ENCODE measurements at places on chromosomes 16 and 17.

- DNase-seq = no peak
Observed at GRCh38 chr17:49567104-49567521, 8.6 kb upstream of the NXPH3 start.

DNA sequence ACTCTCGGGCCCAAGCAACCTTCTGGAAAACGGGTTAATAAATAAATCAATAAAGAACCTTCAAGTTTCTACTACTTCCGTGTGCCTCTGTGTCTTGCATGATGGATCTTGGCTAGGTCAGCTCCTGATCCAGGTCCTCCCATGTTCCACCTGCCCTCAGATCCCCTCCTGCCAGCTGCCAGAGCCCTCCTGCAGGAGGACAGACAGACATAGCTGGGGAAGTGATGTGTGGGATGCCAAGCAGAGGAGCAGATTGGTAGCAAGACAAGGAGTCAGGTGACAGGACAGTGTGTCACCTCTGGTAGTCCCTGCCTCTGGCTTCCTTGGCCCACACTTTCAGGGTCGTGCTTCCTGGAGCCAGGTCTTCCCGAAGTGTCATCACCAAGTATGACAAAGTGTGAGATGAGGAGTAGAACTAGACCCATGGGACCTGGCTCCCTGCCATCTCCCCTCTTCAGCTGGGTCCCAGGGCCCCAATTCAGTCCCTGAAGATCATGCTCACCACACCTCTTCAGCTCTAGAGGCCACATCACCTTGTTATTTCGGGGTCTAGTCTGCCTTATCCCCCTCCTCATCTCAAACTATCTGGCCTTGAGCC lies 1.0 kb upstream of the EPN3 start:
- no peak for DNase-seq

DNA sequence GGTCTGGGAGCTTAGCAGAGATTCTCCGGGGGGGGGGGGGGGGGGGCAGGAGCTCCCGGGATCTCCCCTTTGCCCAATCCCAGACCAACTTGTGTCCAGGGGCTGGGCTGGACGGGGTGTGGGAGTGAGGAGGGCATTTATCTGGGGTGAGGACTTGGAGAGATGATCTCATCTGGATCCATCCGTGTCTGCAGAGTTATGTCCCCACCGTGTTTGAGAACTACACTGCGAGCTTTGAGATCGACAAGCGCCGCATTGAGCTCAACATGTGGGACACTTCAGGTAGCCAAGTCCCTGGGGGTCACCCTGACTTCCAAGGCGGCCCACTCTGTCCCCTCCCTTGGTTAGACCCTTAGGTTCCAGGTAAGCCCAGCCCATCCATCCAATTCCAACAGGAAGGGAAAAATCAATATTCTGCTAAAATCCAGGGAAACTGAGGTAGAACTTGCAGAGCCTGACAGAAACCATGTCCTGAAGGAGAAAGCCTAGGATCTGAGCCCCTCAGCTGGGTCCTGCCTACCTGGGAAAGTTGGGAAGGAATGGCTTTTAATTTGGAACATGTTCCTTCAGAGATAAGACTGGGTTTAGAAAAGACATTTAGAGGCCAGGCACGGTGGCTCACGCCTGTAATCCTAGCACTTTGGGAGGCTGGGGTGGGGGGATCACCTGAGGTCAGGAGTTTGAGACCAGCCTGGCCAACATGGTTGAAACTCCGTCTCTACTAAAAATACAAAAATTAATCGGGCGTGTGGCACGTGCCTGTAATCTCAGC lies 921 bp downstream of the RND2 start:
- DNase-seq = no peak

GRCh38 chr17:31200287-31200686 lies 96.8 kb downstream of the OMG start:
- DNase-seq = no peak

- peak; percentile 96 for DNase-seq
Observed at GRCh38 chr17:45364531-45365390, 47.9 kb upstream of the MAP3K14 start.

- DNase-seq = peak; percentile 80
Observed at GRCh38 chr17:50347117-50347893, 1.4 kb downstream of the XYLT2 start.

- DNase-seq = no peak
Observed at GRCh38 chr16:77758508-77758907, 29.9 kb upstream of the VAT1L start.

GRCh38 chr17:43591001-43591400 lies 44.9 kb upstream of the ETV4 start:
- no peak for DNase-seq

- no peak for DNase-seq
Observed at GRCh38 chr17:71276079-71276478, 844.7 kb upstream of the SOX9 start.

DNA sequence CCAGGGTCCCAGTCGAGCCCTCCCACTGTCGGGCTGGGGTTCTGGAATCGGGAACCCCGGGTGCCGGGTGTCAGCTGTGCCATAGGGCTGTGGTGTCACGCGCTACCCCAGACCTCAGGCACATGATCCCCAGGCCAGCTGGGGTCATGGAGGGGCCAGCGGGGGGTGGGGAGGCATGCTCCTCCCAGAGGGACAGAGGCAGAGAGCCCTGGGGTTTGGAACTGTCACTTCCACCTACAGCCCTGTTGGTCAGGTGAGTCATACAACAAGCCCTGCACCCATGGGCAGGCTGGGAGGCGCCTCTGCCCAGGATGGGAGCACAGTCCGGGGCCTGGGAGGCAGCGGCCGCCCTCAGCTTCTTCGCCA lies 63.0 kb downstream of the BAIAP2 start:
- DNase-seq = no peak

DNA sequence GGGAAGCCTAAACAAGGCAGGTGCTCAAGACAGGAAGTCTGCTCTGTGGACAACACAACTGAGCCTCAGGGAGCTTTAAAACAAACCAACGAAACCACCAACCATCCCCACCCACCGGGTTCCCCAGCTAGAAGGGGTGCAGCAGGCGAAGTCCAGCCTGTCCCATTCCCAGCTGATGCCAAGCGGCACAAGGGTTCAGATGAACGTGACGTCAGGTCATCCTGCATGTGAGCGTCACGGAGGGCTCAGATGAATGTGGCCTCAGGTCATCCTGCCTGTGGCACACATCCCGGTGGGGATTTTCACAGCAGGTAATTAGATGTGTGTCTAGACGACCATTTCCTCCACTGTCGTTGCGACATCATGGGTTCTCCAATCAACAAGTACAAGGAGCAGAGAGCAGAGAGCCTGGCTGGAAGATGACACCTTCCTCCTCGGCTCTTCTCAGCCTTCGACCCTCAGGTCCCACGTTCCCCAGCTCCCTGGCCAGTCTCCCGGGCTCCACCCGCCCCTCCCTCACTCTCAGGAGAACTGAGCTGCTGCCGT lies 246.5 kb downstream of the FOXL1 start:
- DNase-seq = peak; percentile 81

DNA sequence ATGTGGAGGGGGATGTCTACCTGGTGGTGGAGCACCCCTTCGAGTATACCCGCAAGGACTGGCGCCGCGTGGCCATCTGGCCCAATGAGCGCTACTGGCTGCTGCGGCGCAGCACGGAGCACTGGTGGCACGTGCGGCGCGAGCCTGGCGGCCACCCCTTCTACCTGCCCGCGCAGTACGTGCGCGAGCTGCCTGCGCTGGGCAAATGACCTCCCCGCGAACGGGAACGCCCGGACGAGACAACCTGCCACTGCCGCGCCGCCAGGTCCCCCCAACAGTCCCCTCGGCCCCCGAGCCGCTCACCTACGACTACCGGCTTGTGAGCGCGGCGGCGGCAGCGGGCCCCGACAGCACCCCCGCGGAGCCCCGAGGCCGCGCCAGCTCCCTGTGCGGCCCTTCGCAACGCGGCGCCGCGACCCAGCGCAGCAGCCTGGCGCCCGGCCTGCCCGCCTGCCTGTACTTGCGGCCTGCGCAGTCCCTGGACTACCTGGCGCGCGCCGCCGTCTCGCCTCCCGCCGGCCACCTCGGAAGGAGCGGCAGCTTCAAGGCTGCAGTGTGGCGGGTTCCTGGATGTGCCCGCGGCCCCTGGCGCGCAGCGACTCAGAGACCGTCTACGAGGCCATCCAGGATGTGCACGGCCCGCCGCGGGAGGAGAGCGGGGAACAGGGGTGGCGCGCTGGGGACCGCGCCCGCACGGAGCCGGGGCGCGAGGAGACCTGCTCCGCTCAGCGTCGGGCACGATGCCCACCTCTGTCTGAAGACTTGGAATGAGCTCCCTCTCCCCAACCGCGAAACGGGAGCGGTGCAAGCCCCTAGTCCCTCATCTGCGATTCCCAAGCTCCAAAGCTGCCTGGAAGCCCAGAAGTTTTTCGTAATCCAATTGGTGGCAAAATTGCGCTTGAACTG lies 48.7 kb upstream of the AMZ2 start:
- peak; percentile 85 for DNase-seq

DNA sequence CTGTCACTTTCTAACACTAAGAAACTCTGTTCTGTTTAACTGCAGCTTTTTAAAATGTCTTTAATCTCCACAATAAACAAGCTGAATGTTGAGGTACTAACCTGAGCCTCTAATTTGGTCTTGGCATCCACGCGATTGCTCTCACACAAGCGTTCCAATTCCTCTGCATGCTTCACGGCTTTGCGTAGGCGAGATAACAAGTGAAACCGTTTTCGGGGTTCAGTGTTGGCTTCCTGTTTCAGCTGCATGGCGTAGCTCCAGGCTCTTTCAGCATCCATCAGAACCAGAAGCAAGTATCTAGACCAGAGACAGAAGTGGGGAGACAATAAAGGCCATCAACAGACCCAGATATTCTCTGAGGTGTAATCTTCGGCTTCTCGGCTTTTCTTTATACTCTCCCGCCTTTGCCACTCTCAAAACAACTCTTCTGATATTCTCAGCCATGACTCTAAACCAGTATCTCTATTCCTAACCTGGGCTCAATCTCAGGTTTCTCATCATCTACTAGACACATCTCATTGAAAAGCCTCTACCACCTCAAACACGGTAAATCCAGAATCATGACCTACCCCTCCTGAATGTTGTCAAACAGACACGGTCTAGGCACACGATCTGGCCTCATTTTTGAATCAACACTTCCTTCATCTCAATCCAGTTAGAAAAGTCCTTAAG lies 8.3 kb downstream of the SRP68 start:
- no peak for DNase-seq

GRCh38 chr17:76074390-76075363 lies at the start of gene GALR2:
GALR2 (plus strand) TSS chr17:76074781; CDS start chr17:76074884, 103 bp downstream.
- DNase-seq = peak; percentile 87

DNA sequence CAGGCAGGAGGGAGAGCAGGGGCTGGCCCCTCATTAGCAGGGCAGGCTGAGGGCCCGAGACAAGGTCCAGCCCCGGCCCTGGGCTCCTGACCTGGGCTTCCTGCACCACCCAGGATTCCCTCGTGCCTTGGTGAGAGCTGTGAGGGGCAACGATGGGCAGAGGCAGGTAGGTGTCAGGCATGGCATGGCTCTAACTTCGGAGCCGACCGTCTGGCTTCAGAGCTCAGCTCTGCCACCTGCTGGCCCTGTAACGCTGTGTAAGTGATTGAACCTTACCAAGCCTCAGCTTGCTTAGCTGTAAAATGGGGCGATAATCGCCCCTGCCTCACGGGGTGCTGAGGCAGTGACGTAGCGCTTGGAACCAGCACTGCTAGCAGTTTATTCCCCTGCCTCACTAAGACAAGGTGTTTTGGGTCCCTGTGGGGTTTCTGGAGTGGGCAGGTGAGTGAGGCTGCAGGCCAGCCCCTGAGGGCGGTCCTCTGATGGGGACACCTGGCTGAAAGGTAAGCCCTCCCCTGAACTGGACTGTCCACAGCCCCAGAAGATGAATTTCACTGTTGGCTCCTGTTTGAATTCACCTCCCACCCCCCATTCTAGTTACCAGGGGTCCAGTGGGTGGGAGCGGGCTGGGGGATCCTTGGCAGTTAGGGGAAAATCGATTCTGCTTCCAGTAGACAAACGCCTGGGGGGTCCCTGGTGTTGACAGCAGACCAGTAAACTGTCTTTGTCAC lies 184.8 kb upstream of the GSE1 start:
- peak; percentile 74 for DNase-seq

DNA sequence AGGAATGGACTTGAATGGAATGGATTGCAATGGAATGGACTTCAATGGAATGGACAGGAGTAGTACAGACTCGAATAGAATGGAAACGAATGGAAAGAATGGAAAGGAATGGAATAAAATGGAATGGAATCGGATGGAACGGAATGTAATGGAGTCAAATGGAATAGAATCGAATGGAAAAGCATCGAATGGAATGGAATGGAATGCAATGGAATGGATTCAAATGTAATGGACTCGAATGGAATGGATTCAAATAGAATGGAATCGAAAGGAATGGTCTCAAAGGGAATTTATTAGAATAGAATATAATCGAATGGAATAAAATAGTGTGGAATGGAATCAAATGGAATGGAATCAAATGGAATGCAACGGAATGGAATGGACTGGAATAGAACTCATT lies 484.9 kb upstream of the WSB1 start:
- no peak for DNase-seq

- peak; percentile 97 for DNase-seq
Observed at GRCh38 chr17:27569257-27569722, 61.7 kb upstream of the LGALS9 start.

- DNase-seq = no peak
Observed at GRCh38 chr16:55471448-55472097, 7.4 kb upstream of the MMP2 start.

GRCh38 chr17:33459078-33459940 lies 166.2 kb upstream of the ASIC2 start:
- DNase-seq = peak; percentile 78

- no peak for DNase-seq
Observed at GRCh38 chr17:151004-151403, 13.6 kb downstream of the SCGB1C2 start.

DNA sequence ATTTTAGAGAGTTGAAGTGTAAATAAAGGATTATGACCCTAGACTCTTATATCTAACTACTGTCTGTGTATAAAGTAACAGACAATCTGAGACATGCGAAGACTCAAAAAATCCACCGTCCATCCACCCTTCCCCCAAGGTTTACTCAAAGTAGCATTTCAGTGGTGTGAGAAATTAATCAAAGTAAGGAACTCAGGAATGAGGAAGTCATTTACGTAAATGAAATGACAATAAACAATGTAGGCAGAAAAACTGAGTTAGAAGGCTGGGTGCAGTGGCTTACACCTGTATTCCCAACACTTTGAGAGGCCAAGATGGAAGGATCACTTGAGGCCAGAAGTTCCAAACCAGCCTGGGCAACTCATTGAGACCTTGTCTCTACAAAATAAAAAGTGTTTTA lies 19.8 kb upstream of the NTN1 start:
- no peak for DNase-seq

DNA sequence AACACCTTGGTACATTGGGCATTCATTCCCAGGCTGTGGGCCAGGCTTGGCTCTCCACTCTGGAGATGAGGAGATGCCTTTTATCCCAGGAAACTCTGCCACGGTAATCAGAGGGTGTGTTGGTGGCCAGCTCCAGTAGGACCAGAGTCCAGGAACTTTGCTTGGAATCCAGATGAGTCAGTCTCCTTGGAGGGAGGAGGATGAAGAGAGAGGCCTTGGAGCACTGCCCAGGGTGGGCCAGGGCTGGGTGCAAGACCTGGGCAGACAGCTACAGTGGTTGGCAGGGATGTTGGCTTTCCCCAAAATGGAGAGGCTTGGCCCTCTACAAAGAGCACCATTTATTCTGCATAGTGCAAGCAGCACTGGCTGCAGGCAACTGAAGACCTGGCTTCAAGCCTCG lies 209.0 kb downstream of the RGS9 start:
- no peak for DNase-seq

All from endodermal cell (in vitro differentiated cells).